ENCODE measurements at places on chromosomes 5 and 9.

DNA sequence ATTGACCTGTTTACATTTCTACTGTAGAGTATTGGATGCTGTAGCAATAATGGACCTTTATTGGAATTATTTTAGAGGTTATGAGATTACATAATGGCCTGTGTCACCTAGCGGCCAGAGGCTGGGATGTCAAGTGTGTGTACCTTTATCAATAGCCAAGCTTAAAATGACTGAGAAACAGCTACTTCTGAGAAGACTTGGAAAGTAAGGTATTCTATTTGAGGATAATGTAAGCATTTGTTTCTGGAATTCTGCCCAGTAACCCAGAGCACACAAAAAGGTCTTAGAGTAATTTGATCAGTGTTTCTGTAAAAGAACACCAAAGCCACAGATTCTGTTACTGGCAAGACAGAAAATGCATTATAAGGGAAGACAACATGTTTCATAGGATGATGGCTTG, 116.8 kb downstream of the MACIR start:
- DNase-seq = no peak

- DNase-seq = no peak
These were observed 11.8 kb upstream of the TMC1 start for GRCh38 chr9:72509635-72510034.

DNA sequence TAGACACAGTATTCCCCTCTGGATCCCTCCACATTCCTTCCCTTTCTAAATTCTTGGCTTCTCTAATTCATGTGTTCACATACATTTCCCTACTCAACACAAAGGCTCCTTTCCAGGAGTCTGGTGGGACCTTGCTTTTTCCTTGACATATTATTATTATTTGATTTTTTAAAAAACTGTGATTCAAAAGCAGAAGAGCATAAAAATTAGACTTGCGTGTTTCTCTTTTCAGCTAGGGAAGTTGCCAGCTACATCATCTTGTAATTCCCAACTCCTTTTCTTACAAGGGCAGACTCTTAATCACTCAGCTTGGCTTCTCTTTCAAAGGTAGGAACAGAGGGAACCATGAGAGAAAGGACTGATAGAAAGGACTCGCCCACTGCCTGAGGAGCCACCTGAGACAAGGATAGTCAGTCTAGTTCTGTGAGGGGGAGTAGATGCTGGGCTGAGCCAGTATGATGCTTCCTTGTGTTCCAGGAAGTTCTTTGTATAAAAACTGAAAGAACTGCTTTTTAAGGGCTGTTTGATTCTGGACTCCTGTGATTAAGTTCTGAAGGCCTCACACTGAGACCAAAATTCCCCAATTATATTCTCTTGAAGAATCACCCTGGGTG, 51.0 kb upstream of the DPYSL3 start:
- no peak for DNase-seq

DNA sequence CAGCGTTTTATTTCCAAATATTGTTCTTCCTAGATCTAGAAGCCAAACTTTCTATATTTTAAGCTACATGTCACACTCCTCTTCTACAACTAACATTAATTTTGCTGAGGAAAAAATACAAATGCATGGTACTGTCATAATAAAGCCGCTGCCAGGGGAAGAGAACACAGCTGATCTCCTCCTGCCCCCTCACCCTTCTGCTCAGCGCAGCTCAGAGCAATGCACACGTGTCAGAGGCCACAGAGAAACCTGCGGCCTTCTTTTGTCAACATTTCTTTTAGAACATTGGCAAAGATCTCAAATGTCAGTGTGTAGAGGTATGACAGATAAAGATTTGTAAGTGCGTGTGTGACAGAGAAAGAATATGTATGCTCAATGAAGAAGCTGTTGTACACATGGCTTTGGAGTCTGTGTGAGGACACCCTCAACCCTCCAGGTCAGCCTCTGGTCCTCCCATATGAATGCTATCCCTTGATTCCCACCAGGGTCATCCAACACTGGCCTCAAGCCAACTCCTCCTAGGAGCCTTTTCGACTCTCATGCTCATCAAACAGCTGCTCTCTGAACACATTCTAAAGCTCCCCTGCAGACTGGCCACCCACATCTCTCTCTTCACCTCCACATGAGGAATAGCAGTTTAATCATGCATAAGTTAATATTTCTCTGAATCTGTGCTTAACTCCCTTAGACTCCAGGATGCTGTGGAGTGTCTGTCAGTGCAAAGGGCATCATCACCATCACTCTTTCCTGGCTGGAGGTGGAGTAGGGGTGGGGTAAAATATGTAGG, 40.9 kb downstream of the TAS2R1 start:
- no peak for DNase-seq

- DNase-seq = peak; percentile 57
These were observed 5.1 kb upstream of the RGMB start for GRCh38 chr5:98768160-98768959.

- no peak for DNase-seq
These were observed 82.1 kb downstream of the RXRA start for GRCh38 chr9:134408389-134408788.

DNA sequence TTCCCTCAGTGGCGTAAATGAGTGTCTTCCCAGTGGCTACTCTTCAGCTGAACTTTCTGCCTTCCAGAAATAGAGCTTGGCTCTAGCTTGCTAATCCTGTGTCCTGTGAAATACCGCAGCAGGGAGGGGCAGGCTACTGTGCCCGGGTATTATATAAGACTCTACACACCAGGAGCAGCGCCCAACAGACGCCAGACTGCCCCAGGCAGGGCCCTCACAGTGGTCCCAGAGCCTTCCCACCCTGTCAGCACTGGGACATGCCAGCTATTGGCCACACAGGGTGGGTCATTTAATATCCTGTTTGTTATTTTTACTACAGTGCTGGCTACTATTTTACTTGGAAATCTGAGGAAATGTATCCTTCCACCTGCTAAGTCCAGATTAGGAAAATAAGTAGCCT, 121.0 kb downstream of the FEM1C start:
- no peak for DNase-seq

DNA sequence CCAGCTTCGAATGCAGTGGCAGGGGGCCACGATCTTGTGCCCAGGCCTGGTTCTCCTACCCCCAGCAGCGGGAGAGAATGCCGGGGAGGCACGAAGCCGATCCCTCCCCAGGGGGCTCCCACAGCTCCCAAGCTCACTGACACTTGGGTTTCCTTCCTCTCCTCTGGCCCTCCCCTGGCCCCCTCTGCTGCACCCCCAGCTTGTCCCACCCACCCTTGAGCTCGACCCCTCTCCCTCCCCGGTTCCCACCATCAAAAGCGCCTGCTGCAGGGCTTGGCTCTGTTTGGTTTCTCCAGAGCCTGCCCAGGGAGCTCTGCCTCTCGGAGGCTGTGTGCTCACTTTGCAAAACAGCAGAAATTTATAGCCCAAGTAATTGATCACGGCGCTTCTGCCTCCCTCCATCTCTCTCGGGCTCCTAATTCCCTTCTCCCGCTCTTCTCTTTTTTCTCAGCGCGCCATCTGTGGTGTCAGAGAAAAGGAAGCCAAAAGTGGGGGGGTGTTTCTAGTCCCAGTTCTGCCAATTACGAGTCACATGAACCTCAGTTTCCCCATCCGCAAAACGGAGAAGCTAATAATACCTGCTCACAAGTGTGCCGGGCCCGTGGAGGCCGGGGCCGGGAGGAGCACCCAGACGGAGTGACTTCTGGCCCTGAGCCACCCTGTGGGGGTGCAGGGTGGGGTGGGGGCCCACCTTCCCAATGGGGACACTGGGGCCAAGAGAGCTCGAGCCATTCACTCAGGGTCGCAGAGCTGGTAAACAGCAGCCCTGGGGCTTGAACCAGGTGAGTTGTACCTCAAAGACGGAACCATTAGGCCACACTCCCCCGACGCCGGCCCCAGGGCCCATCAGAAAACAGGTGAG, 141.2 kb upstream of the IER5L start:
- no peak for DNase-seq

DNA sequence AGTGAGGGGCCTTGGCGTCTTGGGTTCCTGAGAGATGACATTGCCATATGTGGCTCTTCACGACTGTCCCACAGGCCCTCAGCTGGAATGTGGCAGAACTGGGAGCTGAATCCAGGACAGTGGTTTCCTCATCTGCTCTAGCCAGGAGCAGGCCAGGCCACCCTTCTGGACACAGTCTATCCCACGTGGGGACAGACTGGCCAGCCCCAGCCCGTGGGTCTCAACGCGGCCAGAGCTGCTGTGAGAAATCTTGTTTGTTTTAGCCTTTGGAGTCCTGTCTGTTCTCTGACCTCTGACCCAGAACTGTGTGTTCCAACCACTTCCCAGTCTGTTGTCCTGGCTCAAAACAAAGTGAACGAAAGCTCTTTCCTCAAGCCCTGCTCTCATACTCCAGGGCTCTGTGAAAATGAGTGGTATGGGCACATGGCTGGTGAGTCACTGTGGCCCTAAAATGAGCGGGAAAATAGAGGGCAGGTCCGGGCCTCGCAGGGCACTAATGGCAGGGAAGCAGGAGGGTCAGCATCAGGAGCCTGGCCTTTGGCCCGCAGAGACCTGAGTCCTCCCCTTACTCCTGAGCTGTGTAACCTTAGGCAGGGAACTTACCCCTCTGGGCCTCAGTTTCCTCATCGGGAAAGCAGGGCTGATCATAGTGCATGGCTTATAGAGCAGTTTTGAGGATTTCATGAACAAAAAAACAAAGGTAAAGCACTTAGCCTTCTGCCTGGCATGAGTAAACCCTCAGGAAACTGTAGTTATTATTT, 34.8 kb upstream of the GLRX start:
- DNase-seq = no peak

GRCh38 chr9:96663506-96664120, 8.5 kb upstream of the PRXL2C start:
- no peak for DNase-seq

- no peak for DNase-seq
These were observed 456.0 kb downstream of the BNC2 start for GRCh38 chr9:16414451-16414850.

- no peak for DNase-seq
These were observed 205.2 kb downstream of the CAAP1 start for GRCh38 chr9:26687421-26687820.

- no peak for DNase-seq
These were observed 64.9 kb downstream of the COL5A1 start for GRCh38 chr9:134706522-134706921.

GRCh38 chr5:94690778-94691177, 72.3 kb downstream of the SLF1 start:
- DNase-seq = no peak

- DNase-seq = no peak
These were observed 1.1 kb upstream of the CEP78 start for GRCh38 chr9:78234810-78235209.

DNA sequence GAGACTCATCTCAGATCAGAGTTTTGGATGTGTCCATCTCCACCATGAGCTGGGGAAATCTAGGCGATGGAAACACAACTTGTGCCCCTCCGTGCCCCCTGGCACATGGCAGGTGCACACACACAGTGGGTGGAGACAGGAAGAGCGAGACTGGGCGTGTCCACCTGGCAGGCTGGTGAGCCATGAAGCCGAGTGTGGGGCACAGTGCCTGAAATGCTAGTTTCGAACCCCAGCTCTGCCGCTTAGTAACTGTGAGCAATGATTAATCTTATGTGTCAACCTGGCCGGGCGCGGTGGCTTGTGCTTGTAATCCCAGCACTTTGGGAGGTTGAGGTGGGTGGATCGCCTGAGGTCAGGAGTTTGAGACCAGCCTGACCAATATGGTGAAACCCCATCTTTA, 80.8 kb upstream of the RNU6ATAC start:
- DNase-seq = no peak

GRCh38 chr9:1217076-1217475, 166.9 kb downstream of the DMRT2 start:
- DNase-seq = no peak

DNA sequence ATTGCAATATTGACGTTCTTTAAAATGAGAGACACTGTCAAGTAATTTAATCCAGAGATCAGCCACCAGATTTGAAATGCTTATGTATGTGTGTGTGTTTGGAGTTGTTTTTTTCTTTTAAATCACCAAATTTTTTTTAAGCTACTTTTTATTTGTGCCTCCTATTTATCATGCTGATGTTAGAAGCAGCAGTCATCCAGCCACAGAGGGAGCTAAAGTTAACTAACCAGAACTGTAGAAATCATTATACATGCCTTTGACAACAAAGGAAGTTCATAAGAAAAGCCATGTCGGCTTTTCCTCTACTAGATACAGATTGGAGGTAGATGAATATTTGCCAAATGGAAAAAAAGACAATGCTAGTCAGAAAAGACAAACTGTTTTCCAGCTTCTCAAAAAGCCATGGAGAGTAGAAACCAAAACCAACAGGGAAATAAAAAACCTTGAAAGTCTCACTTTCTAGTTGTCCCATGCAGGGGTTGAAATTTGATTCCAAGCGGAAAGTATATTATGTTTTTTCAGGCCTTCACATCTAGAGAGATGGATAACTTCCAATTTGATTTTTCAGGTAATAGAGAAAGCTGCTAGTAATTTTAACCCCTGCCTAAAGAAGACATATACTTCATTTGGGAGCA, 4.5 kb downstream of the PURA start:
- DNase-seq = no peak

GRCh38 chr5:66066826-66067225, 77.3 kb upstream of the SREK1 start:
- no peak for DNase-seq

DNA sequence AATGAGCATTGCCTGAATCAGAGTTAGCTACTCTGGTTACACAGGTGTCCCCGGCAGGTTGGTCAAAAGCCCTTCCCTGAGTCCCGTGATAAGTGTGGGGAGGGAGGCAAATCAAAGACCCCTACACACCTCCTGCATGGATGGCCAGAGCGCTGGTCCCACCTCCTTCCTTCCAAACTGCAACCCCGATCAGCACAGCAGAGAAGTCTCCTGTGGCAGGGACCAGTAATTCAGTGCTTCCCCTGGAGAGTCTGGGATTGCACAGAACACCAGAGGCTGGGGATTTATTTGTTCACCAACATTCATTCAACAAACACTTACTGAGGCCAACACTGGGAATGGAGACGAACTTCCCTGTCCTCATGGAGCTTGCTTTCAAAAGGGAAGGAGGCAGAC, 46.2 kb downstream of the NSUN2 start:
- no peak for DNase-seq

All from stimulated activated CD4-positive, alpha-beta T cell treated with anti-CD3 and anti-CD28 coated beads, Interleukin-4, amount 100 ng/mL, for 24 hours (primary cell).